ENCODE measurements at places on chromosomes 1 and 21.
A peak's percentile ranks its signal among the peaks of the same experiment; 100 is the strongest.

DNA sequence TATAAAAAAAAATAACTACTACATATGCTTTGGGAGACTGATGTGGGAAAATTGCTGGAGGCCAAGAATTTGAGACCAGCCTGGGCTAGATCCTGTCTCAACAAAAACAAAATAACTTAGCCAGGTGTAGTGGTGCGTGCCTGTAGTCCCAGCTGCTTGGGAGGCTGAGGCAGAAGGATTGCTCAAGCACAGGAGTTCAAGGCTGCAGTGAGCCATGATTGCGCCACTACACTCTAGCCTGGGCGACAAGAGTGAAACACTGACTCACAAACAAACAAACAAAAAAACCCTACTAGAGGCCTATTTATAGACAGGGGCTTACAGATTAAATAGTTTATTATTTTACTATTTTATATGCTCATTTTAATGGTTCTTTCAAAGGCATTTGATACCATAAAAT is 80.0 kb downstream of the LHX4 start:
- DNase-seq = no peak

- DNase-seq = no peak
Observed at GRCh38 chr1:40155910-40156309, 5.3 kb upstream of the RLF start.

- DNase-seq = no peak
Observed at GRCh38 chr1:117685936-117686806, 80.3 kb downstream of the TENT5C start.

GRCh38 chr1:33008051-33008914 is 28.4 kb downstream of the AK2 start:
- DNase-seq = no peak

DNA sequence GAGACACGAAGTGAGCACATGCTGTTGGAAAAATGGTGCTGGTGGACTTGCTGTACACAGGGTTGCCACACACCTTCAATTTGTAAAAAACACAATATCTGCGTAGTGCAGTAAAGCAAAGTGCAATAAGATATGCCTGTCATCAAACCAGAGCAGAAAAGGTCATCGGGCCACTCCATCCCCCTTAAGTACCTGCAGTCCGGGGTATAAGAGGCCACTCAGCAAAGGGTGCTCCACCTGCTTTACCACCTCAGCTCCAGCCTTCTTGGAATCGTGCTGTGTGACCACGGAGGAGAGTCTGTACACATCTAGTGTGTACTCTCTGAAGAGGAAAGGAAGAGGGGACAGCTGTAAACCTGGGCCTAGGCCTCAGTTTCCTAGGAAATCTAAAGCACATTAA is 10.9 kb downstream of the YARS1 start:
- DNase-seq = no peak

GRCh38 chr1:235601104-235601503 is 48.5 kb downstream of the GNG4 start:
- peak; percentile 24 for DNase-seq

DNA sequence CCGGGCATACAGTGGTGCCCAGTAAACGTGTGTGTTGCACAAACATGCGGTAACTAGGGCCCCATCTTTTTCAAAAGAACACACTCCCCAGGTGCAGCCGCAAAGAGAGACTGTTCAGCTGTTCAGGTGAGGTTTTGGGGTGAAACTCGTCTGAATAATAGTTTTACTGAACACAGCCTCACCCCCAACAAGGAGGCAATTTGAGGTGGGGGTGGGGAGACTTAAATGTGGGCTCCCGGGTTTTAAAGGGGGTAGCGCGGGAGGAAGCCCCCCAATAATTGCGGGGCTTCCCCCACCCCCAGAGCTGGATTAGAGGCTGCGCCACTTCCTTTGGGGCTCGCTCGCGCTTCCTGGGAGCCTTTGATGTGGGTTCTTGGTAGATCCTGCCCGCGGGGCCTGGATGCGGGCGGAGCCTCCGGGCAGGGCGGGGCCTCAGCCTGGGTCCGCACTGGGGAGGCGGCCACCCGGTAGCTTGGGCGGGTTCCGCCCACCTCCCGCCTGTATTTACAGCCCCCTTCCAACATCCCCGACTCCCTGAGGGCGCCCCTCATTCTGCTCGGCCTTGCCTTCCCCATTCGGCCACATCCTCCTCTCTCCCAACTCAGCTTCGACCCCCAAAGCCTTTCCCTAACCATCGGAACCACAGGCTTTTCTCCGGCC is 6.4 kb upstream of the EPHA2 start:
- DNase-seq = peak; percentile 46

DNA sequence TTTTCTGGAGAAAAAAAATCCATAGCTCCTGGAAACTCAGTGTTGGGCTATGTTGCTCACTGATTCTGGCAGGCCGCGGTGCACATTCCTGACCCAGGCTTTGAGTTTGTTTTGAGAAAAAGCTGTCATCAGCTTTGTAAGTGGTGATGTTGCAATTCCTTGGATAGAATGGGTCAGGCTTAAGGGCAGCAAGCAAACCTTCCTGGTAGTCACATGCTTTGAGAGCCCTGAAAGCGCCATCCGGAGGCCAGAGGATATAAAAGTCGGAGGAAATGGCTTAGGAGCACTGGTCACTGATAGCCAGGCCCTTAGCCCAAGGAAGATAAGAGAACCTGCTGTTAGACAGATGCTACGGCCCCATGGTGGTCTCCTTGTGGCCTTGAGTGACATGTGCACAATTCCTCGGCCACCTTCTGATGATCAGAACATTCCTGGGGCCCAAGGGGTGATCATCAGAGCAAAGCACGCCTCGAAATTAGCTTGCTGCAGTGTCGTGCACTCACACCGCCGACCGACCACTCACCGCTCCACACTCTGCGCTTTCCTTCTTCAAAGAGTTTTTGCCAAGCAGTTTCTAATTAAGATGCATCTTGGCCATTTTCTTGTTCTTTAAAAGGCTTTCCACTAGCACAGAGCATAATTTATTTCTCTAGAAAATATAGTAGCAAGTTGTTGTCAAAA is 78.6 kb downstream of the MAN1C1 start:
- DNase-seq = no peak

DNA sequence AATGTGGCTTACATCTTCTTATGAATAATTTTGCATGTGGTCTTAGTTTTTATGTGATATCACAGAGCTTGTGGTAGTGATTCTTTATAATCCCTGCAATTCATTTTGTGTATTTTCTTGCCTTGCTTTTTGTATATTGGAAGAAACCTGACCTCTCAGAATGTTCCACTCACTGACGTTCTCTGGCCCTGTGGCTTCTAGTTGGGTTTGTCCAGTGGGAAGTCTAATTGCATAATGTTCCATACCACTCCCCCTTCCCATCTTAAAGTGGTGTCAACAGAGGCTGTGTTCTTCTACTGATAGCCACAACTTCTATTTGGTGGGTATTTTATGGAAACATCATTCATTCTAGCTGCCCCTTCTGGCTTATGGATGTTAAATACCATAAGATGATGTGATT is 225.3 kb downstream of the BACH1 start:
- DNase-seq = no peak

- DNase-seq = peak; percentile 69
Observed at GRCh38 chr1:20521960-20522861, 14.3 kb upstream of the MUL1 start.

Measured in CD4-positive, alpha-beta T cell treated with Interleukin-4 for 4 hours (primary cell).